ENCODE measurements at places on chromosomes 6 and 20.
A peak's percentile ranks its signal among the peaks of the same experiment; 100 is the strongest.

DNA sequence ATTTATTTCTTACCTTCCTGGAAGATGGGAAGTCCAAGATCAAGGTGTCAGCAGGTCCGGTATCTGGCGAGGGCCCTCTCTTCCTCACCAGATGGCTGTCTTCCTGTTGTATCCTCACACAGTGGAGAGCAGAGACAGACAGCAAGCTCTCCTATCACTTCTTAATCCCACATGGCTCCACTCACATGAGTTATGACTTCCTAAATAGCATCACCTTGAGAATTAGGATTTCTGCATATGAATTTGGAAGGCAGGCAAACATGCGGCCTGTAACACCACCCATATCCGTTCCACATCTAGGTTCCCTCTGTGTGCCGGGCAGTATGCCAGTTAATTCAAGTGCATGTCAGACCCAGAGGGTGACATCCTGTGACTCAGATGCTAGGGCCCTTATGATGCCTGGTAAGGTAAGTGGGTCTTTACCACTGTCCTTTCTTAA, 2.1 kb downstream of the RAET1E start:
- DNase-seq = no peak

DNA sequence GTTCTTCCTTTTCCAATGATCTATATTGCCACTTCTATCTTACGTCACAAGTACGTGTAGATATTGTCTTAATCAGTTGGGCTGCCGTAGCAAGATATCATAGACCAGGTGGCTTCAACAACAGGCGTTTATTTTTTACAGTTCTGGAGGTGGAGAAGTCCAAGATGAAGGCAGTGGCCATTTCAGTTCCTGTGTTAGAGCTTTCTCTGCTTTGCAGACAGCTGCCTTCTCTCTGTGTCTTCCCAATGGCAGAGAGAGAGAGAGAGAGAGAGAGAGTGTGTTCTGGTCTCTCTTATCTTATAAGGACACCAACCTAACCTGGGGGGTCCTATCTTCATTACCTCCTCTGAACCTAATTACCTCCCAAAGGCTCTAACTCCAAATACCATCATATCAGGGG, 8.3 kb downstream of the HSF2 start:
- no peak for DNase-seq

DNA sequence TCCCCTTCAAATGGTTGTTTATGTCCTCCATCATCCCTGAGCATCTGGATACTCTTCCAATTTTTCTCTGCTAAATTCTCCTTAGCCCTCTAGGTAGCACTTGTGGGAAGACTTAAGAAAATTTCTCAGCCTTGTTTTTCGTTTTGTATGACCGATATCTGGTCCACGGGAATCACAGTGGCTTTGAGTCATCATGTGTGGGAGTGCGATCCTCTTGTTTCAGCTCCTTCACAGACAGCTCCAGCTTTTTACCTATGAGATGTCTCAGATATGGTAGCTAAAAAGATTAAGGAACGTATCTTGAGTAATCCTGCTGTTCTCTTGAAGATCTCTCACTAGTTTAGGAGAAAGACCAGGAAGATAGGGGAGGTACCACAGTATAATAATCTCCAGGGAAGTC, 196.1 kb downstream of the GRM1 start:
- DNase-seq = no peak

GRCh38 chr6:9412951-9413559, 977.7 kb upstream of the SLC35B3 start:
- peak; percentile 25 for DNase-seq

DNA sequence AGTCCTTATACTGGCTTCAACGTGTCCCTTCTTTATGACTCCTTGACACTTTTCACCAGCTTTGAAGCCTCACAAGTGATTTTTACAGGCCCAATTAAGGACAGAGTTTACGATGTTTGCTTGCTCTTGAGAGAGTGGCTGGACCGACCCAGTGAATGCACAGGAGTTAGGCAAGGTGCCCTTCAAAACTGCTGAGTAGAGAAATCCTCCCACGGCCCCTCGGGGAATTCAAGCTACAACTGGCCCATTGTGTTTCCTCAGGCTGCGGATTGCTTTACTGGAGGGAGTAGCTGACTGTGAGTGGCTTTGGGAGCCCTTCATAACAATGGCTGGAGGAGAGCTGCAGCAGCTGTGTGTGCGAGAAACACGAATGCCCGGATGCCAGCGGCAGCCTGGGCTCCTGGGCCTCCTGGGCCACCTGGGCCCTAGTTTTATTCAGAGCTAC, 50.0 kb downstream of the SGK1 start:
- DNase-seq = no peak

- DNase-seq = no peak
These were observed 923 bp upstream of the ILRUN start for GRCh38 chr6:34697544-34697836.

GRCh38 chr6:15477746-15478145, 185.1 kb downstream of the DTNBP1 start:
- no peak for DNase-seq
